Stimulated activated CD8-positive, alpha-beta memory T cell treated with anti-CD3 and anti-CD28 coated beads, Interleukin-2, amount 100 ng/mL, for 1 hour (primary cell): ENCODE measurements at places on chromosomes 7 and 10.

- no peak for DNase-seq
Observed at GRCh38 chr10:96978621-96979154, 146.6 kb downstream of the LCOR start.

GRCh38 chr7:119681336-119681735, 591.6 kb upstream of the KCND2 start:
- DNase-seq = no peak

GRCh38 chr10:61973906-61974305, 72.4 kb downstream of the ARID5B start:
- no peak for DNase-seq

GRCh38 chr10:73061743-73062142, 34.9 kb downstream of the P4HA1 start:
- no peak for DNase-seq

- DNase-seq = no peak
Observed at GRCh38 chr10:16519250-16519907, 2.3 kb downstream of the C1QL3 start.
